ENCODE measurements at places on chromosomes 2 and 18.

- DNase-seq: no peak
These were observed 2.8 kb downstream of the CAPN10 start for GRCh38 chr2:240589375-240589774.

GRCh38 chr2:185284696-185285095 lies 453.9 kb upstream of the FSIP2 start:
- DNase-seq: no peak

- DNase-seq: no peak
These were observed 13.9 kb upstream of the ATP6V1B1 start for GRCh38 chr2:70921839-70922234.

DNA sequence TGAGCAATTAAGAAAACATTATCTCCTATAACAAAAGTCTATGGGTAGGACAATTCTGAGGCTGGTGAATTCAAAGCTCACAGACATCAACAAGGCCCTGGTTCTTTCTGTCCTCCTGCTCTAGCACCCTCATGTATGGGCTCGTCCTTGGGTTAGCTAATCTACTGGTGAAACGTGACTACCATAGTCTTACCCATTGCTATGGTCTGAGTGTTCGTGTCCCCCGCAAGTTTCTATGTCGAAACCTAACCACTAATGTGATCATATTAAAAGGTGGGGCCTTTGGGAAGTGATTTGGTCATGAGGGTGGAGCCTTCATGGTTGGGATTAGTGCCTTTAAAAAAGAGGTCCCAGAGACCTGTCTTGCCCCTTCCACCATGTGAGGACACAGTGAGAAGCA lies 564.7 kb downstream of the TNS1 start:
- no peak for DNase-seq

DNA sequence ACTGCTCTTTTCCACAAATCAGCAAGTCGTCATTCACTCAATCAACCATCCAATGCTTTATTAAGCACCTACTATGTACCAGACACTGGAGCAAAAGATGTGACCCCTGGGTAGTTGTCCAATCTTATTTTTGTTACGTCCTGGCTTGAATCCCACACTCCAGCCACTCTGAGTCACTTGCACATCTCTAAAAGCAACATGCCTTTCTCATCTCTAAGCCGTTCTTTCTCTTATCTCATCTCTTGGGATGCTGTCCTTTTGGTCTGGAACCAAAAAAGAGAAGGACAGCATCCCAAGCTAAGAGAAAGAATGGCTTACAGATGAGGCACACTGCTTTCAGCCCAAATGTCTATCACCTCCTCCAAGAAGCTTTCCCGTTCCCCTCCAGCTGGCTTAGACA lies 58.8 kb downstream of the RNF152 start:
- no peak for DNase-seq

- no peak for DNase-seq
These were observed 74.6 kb upstream of the GPC1 start for GRCh38 chr2:240360645-240361475.

- DNase-seq: no peak
These were observed 2.7 kb downstream of the LIMS2 start for GRCh38 chr2:127672341-127673224.

DNA sequence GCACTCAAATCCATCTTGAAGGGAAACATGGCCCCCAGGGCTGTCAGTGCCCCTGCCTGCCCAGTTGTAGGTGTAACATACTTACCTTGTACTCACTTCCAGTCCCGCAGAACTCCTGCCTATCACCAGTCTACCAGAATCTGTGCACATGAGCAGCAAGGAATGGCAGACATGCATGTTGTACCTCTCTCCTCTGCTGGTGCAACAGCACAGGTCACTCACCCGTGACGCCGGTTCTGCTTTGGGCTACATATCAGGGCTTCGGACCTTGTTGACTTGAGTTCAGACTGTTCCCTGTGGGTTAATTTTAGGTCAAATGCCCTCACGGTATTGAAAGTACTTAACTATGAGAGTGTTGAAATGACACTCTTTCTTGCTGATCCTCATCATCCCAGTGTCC lies 215.7 kb downstream of the TPGS2 start:
- DNase-seq: no peak

DNA sequence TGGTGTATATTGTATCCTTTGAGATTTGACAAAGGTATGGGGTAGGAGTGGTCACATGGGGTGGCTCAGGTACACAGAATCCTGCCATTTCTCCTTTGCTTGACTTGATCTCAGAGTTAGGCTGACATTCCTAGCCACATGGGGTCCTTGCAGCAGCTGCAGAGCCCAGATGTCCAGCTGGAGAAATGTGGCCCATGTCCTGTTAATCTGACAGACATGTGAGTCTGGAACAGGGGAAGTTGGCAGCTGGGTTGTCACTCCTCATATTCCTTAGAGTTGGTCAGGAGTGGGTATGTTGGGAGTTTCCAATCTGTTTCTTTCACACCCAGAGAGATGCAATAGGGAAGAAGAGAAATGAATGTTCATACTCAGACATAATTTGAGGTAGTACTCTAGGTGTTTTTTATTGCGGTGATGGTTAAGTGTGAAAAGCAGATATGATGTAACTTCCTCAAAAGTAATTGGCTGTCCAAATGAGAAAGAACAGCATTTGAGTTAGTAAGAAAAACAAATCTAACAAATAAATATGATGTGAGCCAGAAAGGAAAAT lies 402.6 kb upstream of the MEIS1 start:
- DNase-seq: no peak

GRCh38 chr2:174445248-174445647 lies 41.6 kb downstream of the GPR155 start:
- no peak for DNase-seq

GRCh38 chr2:168290391-168290790 lies 43.0 kb upstream of the STK39 start:
- DNase-seq: no peak

- no peak for DNase-seq
These were observed 52.9 kb downstream of the NR4A2 start for GRCh38 chr2:156279446-156280150.

DNA sequence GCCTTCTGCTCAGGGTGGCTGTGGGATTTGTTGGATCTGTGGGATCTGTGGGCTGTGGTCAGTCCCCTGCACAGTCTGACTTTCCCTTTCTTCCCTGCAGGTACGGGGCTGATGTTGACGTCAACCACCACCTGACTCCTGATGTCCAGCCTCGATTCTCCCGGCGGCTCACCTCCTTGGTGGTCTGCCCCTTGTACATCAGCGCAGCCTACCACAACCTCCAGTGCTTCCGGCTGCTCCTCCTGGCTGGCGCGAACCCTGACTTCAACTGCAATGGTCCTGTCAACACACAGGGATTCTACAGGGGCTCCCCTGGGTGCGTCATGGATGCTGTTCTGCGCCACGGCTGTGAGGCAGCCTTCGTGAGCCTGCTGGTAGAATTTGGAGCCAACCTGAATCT lies 17.5 kb downstream of the ASB1 start:
- no peak for DNase-seq

DNA sequence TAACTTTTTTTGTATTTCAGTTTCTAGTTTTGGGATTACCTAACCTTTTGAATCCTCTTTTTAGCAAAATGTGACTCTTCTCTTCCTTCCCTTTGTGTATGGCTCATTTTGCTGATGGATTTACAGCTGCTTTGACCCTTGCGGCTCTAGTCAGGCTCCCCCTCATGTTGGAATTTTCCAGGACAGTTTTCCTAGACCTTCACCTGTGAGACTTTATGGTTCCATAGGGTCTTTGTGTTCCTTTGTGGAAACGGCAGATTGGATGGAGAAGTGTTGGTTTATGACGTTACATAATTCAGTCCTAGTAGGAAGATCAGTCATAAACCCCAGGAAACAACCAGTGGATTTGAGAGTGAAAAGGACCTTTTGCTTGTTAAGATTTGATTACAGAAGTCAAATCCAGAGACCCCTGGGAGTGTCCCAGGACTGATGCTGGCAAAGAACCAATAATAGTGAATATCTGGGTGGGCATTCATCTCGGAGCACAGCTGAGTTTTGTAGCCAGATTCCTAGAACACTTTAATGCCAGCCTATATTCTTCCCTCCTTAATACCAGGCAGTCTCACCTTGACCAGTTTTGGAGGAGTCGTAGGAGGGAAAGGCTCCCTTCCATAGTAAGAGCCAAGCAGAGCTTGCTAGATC lies 42.7 kb downstream of the SOCS6 start:
- DNase-seq: no peak

DNA sequence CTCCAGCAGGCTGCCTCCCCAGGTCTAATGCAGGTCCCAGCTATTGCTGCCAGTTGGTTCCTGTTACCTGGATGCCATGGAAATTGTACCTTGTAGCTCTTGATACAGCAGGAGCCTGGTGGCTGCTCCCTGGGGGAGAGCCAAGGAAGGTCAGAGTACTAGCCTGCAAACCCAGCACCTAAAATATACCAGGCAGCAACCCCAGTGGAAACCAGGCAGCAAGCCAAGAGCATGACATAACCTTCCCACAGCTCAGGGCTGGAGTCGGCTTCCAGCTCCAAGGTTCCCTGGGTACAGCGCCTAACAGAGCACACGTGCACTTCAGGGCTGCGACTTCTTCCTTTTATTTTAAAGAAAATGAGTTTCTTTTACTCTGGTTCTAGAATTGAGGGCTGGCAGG lies 30.3 kb downstream of the TNP1 start:
- no peak for DNase-seq

- no peak for DNase-seq
These were observed 4.4 kb downstream of the TGFA start for GRCh38 chr2:70549064-70549710.

- DNase-seq: no peak
These were observed 476.3 kb downstream of the TRIB2 start for GRCh38 chr2:13193075-13193474.

DNA sequence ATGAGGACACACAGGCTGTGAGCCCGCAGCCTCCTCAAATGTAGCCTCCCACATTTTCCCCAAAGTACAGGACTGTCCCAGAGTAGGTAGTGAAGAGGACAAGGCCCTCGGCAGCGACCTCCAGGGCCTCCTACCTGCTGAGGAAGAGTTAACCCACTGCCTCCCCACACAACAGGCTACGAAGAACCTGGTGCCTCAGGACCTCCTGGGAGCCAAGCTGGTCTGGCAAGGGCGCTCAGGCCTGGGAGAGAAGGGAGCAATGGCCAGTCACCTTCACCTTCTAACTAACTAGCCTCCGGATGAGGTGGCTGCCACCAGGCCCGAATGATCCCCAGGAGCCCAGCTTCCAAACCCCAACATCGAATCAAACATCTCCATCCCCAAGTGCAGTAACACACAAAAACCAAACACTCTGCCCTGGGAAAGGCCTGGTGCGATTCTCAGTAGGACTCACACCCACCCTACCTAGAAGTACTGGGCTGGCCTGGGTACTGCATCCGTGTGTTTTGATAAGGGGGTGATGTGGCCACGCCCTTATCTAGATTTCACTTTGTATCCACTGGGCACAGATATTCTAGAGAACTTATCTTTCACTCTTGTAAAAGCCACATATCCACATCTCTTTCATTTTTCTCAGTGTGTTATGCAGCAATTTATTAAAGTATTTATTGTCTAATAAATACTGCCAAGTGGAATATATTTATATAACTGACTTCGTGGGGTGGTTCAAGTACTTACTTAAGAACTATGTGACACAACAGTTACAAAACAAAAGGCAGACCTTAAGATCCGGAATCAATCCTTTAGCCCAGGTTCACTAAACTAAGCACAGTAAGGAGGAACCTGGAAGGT lies 9.7 kb downstream of the ERFE start:
- no peak for DNase-seq

DNA sequence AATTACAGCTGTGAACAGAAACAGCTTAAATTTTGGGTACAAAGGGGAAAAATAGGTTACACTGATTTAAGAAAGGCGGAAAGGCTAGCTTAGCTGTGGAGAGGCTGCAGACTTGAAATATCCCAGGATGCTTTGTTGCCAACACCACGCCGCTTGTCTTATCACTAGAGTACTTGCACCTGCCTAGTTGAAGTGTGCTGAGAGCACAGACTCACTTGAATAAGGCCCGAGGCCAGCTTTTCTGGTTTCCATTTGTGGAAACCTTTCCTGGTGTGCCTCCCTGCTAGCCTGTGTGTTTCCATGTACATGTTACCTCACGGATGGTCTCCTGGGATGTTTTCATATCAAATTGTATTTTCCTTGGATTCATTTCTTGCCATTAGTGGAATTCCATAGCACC lies 3.2 kb downstream of the CABLES1 start:
- no peak for DNase-seq

- DNase-seq: no peak
These were observed 63.6 kb downstream of the ZBTB7C start for GRCh38 chr18:48345596-48345995.

GRCh38 chr2:168185583-168186274 lies 61.7 kb downstream of the STK39 start:
- no peak for DNase-seq

DNA sequence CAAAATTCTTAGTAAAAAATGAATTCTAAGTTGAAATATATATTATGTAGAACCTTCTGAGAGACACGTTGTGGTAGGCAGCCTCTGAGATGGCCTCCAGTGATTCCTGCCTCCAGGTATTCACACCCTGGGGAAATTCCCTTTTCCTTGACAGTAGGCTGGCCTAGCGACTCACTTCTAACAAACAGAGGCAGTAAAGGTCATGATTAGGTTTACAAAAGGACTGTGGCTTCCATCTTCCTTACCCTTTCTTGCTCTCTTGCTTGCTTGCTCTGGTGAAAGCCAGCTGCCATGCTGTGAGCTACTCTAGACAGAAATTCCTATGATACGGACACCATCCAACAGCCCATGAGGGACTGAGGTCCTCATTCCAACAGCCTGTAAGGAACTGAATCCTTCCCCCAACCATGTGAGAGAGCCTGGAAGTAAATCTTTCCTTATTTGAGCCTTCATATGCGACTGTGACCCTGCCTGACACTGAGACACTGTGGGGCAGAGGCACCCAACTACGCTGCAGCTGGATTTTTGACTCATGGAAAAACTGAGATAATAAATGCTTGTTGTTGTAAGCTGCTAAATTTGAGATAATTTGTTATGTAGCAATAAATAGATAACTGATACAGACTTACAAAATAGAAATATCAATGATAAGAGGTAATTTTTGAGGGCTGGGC lies 32.7 kb upstream of the SERTAD2 start:
- DNase-seq: no peak

DNA sequence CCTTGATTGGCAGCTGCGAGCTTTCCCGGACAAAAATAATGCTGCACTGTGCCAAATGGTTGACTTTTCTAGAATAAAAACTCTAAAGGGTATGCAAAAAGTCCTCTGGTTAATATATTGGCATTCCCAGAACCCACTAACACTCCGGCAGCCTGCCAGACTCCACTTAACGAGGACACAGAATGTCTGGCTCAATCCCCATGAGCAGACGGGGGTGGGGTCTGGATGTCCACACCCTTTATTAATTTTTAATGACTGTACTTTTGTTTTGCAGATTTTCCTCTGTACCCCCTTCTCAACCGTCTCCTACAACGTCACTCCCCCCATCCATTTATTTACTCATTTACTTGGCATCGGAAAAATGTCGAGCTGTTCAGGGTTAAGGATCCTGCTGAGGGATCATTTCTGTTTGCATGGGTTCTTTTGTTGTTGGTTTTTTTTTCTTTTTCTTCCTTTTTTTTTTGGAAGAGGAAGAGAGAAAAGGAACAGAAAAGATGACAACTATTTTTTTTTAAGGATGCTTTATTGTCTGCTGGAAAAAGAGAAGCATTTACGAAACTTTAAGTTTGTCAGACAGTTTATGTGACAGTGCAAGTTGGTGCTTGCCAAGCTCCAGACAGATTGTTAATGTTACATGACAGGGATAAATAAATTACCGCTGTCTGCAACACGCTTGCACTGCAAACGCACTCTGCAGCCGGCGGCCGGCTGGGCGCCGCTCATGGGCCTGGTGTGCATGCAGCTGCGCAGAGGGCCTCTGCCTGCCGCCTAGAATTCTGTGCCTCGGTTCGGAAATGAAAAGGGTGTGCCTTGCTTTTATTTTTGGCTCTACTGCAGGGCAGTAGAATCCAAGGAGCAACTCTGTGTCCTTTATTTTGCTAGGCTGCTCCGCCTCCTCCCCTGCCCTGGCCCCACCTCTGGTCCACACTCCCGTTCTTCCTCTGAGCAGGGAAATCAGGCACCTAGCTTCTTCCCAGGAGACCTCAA lies 3.6 kb downstream of the LDLRAD4 start:
- DNase-seq: no peak
